Vein endothelial cell (primary cell): ENCODE measurements at places on chromosomes 6 and 20. TPM values are rescaled to one million over a fixed set of nuclear protein-coding genes. Genes with fewer than 3 reads are reported as not detected.

The CCM2L gene
- total RNA-seq: 14.9 and 16.7 TPM in 2 replicates

The GLP1R gene
- not detected in 2 replicates for total RNA-seq

The SASH1 gene
- total RNA-seq: 105 and 116 TPM in 2 replicates

The SNX21 gene
- 23.7 and 33.0 TPM in 2 replicates for total RNA-seq

The HTR1E gene
- not detected in 2 replicates for total RNA-seq

The ADGRF5 gene
- total RNA-seq: 80.0 and 246 TPM in 2 replicates
